ENCODE measurements at places on chromosomes 7 and 10. TPM values are rescaled to one million over a fixed set of nuclear protein-coding genes. Genes with fewer than 3 reads are reported as not detected.

GRCh38 chr7:34133983-34134782 is 228.8 kb downstream of the BMPER start:
- no peak for DNase-seq

- no peak for DNase-seq
Observed at GRCh38 chr10:133062635-133063034, 25.1 kb upstream of the ADGRA1 start.

DNA sequence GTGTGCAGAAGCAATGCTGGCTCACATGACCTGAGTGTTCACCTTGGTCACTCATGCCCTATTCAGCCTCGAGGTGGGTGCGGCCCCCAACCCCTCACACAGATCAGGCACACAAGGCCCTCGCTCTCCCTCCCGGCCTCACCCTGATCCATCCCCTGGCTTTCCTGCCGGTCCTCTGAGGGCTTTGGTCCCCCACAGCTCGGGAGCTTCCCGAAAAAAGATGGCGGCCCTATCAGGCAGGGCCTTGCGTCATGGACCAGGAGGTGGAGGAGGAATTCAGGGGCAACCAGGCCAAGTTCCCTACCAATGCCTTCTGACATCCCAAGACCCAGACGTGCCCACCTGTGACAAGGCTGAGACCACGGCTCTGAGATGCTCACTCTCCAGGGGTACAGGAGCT is 43.7 kb upstream of the DNAAF5 start:
- DNase-seq = no peak

DNA sequence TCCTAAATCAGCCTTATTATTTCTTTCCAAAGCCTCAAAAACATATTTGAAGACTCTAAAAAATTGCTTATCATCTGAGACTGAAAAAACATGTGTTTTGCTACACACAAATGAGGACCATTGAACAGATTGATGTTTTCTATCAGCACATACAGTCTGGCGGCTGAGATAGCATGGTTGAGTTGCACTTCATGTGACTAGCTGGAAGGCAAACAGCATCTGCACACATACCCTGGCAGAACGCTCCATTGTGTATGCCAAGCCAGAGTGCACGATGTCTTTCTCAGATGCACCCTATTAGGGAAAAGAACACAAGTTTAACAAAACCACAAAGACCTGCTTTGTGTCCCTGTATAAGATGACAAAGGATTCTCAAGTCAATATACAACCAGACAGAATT is 33.0 kb downstream of the FAM25A start:
- no peak for DNase-seq

DNA sequence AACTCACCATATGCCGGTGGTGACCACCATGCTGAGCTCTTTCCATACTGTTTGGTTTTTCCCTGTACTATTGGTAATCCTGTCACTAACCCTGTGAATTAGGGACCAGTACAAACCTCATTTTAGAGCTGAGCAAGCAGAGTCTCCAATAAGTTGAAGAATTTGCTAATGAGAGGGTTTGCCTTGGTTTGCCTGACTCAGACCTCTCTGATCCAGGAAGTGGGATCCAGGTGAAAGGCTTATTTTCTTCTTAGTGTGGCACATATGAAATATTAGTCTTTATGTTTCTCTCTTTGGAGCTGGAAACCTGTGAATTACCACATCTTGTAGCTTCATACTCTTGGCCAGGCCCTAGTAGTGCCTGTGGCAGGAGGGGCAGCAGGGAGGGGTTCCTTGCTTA is 114.1 kb upstream of the IGFBP3 start:
- DNase-seq = no peak

DNA sequence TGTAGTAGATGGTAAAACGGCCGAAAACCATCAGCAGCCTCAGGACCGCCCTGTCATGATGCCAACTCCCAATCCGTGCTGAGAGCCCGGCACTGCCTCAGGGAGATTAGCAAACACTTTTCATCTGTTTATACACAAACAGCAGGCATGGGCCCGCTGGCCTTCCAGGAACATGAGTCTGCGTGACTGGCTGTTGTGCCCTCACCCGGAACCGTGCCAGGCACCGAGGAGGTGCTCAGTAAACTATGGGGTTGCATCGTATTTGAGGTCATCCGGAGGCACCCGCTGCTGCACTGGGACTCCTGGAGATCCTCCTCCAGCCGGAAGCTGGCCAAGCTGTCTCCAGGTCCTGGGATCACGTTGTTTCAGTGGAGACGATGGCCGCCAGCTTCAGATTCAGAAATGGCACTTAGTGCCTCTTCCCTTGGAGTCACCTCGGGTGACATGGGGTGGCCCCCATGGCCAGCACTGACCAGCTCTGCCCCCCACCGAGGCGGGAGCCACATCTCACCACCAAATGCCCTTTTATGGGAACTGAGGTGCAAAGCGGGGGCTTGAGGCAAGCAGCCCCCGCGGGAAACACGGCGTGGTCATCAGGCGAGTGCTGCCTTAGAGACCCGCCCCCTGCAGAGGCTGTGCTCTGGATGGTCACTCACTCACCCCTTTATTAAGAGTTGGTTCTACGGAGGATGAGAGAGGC is 585.9 kb downstream of the PTPRN2 start:
- DNase-seq = no peak

GRCh38 chr7:98317366-98318040 is 36.0 kb downstream of the BRI3 start:
- no peak for DNase-seq

GRCh38 chr7:78141522-78142281 is 343.1 kb downstream of the PHTF2 start:
- no peak for DNase-seq

DNA sequence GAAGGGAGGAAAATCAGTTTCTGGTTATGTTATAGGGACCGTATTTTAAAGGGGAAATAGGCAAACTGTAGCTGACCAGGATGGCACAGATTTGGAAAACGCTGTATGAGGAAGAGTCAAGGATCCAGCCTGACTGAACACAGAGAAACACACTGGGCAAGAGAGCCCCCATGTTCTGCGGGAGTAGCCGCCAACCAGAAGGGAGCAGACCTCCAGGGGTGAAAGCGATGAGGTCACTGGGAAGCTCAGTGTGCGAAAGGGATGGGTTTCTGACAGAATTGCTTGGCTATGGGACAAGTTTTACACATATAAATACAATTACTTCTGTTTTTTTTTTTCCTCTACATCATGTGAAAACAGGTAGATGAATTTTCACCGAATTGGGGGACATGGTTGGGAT is 291.6 kb upstream of the PODXL start:
- DNase-seq = no peak

- DNase-seq = no peak
Observed at GRCh38 chr10:5816170-5816569, 2.9 kb upstream of the GDI2 start.

GRCh38 chr7:93575555-93576399 is 1.3 kb upstream of the CALCR start:
- DNase-seq = no peak

DNA sequence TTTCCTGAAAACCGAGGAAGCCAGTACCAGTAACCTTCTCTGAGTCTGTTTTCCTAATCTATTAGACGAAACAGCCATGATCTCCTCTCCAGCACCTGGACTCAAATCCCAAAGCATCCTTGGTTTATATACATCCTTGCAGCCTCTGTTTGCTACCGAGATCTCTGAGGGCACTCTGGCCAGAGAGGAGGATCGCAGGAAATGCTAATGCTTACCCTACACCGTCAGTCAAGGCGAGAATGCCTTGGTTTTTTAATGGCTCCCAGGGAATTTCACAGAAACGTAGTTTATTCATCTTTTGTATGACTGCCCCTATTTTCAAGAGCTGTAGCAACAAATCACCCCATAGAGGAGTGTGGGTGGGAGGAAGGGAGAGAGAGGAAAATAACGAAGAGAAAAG is 91.5 kb upstream of the CALN1 start:
- DNase-seq = no peak

DNA sequence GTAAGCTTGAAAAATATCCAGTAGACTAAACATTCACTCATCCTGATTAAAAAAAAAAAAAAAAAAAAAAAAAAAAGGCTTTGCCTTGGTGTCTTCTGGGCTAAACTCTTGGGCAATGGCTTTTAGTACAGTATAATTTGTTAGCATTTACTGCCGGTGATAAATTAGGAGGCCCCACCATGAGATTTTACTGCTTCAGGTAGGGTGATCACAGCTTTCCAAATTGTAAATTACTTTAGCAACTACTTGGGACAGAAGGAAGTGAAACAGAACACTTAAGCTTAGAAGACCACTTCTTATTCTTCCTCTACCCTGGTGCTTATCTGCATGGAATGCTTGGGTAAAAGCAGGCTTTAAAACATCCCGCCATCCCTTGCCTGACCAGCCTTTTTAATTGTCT is 152.1 kb downstream of the HIBADH start:
- DNase-seq = no peak

- DNase-seq = no peak
Observed at GRCh38 chr10:49500412-49500811, 38.5 kb downstream of the ERCC6 start.

DNA sequence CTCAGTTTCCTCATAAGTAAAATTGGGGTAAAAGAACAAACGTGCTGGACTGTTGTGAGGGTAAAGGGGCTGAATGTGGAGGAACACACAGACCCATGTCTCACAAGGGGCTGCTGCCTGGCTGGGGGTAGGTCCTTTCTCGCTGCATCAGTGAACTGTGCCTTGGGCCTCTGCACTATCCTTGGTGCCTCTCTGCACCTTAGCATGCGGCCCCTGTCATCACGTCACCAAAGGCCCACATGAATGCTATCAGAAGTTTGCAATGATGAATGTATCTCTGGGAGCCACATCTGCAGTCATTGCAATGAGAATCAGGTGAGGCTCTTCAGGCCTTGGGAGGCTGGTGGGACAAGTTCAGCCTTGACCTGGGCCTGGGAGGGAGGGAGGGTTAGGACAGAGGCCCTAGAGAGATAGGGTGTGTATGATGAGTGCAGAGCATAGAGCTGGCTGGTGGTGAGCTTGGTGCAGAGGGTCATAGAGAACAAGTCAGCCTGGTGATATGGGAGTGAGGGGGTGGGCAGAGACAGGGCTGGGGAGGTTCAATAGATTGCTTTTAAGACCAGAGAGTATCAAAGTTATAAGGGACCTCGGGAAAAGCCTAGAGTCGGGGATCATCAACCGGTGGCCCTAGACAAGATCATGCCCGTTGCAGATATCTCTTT is 308.4 kb downstream of the RPS24 start:
- peak; percentile 47 for DNase-seq

GRCh38 chr10:78811174-78811573 is 257.6 kb upstream of the ZMIZ1 start:
- DNase-seq = no peak

GRCh38 chr7:7962851-7963250 is 5.7 kb upstream of the GLCCI1 start:
- DNase-seq = no peak

DNA sequence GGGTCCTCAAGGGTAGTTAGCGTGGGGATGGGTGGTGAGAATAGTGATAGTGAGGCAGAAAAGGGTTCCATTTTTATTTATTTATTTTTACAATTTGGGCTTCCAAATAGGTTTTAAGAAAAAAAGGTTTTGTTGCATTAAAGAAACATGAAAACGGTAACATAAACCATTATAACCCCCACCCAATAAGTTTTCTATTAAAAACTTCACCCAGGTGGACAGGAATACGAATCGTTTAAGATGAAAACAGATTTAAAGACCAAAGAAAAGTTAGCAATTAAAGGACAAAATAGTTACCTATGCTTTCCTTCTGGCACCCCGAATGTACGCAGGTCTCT is 78.7 kb downstream of the ZFAND4 start:
- no peak for DNase-seq

DNA sequence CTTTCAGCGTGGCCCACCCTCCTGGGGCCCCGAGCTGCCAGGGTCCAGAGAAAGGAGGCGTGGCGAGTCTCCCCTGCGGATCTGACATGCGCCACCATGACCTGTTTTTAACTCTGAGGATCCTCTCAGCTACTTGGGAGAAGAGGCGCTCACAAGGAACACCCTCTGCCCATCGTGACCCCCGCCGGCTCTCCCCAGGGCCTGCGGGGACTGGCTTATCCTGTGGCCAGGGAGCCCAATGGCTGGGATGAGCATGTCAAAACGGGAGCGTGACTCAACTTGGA is 93.7 kb downstream of the EBF3 start:
- no peak for DNase-seq

DNA sequence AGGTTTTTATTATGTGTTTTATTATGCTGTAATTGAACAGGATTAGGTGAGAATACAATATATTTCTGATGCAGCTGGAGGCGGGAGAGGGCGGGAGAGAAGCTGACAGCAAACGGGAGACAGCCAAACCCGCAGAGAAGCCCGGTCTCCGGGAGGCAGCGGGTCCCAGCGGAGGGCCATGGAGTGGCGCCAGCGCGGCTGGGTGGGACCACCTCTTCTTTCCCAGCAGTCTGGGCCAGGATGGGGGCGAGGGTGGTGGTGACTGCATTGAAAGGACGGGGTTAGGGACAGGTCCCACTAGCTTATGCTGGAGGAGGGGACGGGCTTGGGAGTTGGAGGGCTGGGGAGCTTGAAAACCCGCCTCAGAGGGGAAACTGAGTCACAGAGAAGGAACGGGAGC is 14.5 kb upstream of the KAZALD1 start:
- DNase-seq = no peak

- no peak for DNase-seq
Observed at GRCh38 chr10:130804281-130804680, 507.2 kb downstream of the TCERG1L start.

GRCh38 chr7:46152696-46153095 is 231.6 kb upstream of the IGFBP3 start:
- no peak for DNase-seq

DNA sequence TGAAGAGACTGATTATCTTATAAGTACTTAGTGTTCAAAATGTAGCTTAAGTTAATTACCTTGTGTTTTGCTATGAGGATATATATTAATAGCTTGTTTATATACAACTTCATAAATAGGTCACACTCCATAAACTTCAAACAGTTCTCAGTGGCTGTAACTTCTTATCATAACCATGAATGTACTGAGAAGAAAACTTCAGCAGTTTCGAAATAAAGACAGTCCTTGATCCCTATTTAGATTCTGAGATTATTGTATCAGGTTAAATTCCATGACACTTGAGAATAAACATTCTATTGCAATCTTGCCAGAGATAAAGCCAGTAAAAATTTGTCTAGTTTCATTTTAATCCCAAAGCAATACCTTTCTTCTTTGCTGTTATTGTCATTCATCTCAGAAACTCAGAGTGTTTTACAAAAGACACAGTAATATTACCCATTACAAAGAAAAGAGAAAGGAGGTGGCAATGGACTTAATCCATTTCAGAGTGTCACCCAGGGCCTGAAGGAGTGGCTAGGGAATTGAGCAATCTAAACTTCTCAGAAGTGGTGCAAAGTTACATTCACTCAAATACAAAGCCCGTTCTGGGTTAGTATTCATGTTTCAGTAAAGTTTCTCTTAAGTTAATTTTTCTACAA is 403.6 kb downstream of the SEMA3D start:
- no peak for DNase-seq

DNA sequence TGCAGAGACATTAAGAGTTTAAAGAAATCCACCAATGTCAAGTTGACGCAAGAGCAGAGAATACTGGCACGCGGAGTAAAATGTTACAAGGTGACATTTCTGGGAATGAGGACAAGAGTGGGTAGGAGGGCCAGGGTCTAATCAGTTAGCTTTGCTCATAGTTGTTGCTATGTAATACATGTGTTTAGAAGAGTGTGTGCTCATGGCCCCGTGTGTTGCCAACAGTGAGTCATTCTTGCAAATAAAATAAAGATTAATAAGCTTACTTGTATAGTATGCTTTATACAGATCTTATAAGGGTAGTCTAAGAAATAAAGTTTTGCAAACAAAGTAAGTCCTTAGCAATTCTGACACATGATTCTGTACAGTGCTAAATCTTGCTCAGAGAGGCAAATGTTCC is 64.5 kb downstream of the DNMBP start:
- DNase-seq = no peak

The CRPPA gene
- total RNA-seq = 1.2 TPM

The MMD2 gene
- total RNA-seq = not detected

The CLCN1 gene
- total RNA-seq = not detected

The ZNF138 gene
- total RNA-seq = 26.5 TPM

The PURB gene
- 19.2 TPM for total RNA-seq

The HTR5A gene
- not detected for total RNA-seq

The AOAH gene
- 7.4 TPM for total RNA-seq
